ENCODE measurements at places on chromosomes 4 and X.

- no peak for DNase-seq
These were observed 89.4 kb upstream of the NPY2R start for GRCh38 chr4:155119006-155119405.

DNA sequence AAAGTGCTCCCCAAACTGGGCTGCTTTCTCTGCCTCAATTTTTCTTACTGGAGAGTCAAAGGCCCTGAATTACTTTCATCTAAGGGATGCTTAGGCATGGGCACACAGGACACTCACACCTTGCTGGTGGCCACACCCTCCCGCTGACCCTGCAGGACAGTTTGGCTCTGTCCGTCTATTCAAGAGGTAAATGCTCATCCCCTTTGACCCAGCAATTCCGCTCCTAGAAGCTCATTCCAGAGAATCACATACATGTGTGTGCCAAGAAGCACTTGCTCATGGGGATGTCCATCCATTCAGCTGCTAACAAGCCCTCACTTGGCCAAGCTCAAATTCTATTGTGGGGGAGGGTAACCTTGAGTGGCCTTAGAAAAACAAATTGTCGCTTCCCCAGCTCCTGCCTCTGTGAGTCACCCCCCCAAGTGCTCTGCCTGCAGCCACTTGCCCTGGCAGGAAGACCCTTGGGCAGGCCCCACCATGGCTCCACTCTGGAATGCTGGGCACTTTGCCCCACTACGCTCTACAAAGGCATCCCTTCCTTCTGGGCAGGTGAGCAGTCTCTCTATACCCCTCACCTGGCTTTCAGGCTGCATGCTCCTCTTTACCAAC lies 54.5 kb downstream of the HTRA3 start:
- no peak for DNase-seq

DNA sequence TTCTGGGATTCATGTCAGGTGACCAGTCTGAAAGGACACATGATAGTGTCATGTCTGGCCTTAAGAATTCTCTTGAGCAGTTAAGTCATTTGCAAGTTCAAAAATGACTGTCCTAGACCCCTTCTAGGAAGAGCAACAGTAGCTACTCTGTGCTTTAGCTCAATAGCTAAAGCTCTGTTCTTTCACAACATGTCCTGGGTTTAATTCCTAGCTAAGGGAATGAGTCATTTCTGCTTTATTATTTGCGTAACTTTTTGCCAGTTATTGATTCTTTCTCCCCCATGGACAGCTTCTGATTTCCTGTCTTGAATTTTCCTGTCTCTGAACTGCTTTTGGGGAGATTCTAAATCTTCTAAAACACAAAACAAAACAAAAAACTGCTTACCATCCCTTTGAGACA lies 1055.8 kb upstream of the DIAPH2 start:
- no peak for DNase-seq

DNA sequence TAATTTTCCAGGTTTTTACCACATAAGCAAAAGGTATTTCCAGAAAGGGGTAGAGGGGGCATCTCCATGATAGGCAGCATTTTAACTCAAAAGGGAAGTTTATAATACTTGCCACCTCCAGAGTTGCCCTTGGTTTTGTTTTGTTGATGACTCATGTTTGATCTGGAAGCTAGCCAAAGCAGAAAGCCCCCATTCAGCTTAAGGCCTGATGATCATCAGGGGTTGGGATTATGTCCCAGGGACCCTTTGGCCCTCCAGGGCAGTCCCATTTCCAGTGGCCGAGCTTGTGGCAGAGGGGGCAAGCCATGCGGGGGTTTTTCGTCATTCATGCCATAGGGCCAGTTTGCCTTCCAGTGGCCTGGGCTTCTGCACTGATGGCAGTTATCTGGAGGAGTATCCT lies 143.0 kb upstream of the PLAC1 start:
- DNase-seq = no peak

GRCh38 chr4:6391186-6391851 lies 81.1 kb downstream of the PPP2R2C start:
- no peak for DNase-seq

DNA sequence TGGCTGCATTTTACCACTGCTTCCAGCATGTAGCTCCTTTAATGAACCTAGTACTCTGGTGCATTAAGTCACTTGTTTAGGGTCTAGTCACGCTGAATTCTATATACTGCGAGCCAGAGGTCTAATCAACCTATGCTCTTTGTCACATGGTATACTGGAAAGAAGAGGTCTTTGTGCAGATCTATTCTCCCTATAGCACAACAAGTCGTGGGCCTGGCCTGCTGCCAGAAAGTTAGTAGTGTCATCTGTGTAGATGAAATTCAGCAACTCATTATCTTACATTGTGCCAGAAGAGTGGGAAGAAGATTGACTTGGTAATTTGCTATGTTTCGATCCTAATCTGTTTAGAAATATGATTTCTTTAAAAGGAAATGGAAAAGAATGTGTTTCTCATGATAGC lies 80.8 kb downstream of the AWAT2 start:
- no peak for DNase-seq

GRCh38 chr4:34157547-34157946 lies 2086.8 kb downstream of the ARAP2 start:
- DNase-seq = no peak

- DNase-seq = no peak
These were observed 7.4 kb downstream of the GAB1 start for GRCh38 chr4:143344041-143344440.

DNA sequence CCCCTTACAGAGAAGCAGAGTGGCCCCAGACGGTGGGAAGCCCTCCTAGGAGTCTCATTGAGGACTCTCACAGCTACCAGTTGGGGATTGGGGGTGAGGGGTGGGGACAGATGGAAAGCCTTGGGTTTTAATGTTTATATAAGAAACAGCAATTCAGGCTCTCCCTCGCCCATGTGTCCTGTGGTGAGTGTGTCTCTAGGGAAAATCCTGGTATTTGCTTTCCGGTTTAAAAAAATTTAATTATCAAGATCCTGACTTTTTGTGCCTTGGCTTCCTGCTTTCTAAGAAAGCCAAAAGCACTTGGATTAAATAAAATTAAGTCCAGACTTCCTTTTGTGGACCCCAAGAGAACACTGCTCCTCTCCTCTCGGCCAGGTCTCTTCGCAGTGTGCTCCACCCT lies 93.8 kb downstream of the SOWAHB start:
- no peak for DNase-seq

DNA sequence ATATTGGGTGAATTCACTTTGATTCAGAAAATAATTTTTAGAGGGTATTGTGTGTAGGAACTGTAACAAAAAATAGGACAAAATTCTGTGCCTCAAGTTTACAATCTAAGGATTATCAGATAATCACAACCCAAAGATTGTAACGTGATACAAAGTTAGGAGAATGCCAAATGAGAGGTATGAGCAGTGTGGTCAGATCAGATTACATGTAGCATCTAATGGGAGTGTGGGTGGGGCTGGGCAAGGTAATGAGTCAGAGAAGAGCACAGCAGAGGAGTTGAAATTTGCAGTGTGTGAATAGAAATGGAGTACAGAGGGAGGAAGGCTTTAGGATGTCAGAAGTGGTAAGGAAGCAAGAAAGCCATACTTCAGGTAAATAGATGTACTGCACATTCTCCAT lies 103.4 kb upstream of the TEX13A start:
- DNase-seq = peak; percentile 3

- no peak for DNase-seq
These were observed 72.4 kb upstream of the S100G start for GRCh38 chrX:16577483-16578029.

DNA sequence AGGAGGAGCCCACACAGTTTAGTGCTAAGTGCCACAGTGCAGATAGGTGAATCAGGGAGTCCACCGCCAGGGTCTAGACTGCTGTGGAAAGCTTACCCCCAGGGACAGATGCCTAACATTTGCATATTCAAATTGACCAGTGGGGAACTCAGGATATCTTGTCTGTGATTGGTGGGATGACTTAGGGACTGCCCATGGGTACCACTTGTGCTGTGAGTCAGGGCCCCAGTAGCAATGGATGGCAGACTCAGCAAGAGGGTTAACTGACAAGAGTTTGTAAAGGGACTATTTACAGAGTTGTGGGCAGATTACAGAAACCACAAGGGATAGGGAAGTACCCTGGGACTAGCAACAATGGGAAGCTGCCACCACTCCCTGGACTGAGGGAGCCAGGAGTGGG lies 282.1 kb downstream of the BCOR start:
- DNase-seq = peak; percentile 9

DNA sequence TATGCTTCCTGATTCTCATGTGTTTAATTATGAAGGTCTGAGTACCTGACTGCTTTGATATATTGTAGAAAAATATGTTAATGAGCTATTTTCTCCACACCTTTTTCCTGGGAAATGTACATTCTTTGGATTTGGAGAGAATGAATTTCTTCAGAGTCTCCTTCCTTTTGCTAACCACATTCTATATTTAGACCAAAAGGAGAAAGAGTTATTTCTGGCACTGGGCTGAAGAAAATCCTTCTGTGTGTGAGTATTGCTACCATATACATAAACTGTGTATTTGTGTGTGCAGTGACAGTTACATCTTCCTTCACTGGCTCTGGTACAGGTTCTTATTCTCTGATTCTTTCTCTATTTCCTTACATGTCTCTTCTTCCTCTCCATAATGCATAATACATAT lies 44.5 kb upstream of the PGRMC2 start:
- no peak for DNase-seq

- DNase-seq = no peak
These were observed 576.8 kb downstream of the GBA3 start for GRCh38 chr4:23269566-23269965.

- no peak for DNase-seq
These were observed 2.7 kb upstream of the MAML3 start for GRCh38 chr4:140156529-140157171.

- DNase-seq = no peak
These were observed 77.0 kb upstream of the ARMCX2 start for GRCh38 chrX:101736651-101737050.

DNA sequence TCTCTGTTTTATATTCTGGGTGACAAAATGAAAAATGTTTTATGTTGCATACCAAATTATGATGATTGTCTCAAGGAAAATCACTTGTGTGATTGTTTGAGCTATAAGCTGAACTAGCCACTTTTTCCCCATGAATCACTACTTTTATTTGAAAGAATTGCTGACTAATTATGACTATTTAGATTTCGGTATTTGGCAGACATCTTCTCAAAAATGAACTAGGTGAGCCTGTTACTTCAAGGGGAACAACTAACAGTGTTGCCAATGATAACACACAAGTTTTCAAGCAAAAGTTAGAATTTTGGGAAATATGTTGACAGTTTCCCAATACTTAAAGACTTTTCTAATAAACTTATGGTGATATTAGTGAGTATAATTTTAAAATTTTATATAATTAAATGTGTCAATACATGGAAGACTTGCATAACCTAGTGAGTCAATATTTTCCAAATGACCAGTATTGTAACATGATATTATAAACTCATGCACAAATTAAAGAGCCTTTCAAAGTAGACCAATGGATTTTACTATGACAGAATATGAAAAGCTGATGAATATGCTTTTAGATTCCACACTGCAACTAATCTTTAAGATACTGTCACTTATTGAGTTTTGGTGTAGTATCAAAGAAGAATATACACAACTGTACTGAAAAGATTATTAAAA lies 187.7 kb upstream of the GATB start:
- DNase-seq = no peak

DNA sequence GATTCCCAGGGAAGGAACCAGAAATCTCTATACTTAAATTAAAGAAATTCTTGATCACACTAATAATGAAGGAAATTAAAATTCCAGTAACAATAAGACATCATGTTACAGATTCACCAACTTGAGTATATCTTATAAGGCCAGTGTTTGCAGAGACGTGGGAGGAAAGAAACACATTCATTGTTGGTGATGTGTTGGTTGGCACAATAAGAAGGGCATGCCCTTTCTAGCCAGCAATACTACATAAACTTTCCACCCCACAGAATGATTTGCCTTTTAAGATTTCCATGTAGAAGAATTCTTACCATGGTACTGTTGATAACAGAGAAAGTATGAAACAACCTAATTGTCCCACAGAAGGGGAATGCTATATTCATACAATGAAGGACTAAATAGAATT lies 581.5 kb downstream of the STIM2 start:
- no peak for DNase-seq

GRCh38 chr4:176363072-176363471 lies 43.3 kb downstream of the SPCS3 start:
- DNase-seq = no peak

DNA sequence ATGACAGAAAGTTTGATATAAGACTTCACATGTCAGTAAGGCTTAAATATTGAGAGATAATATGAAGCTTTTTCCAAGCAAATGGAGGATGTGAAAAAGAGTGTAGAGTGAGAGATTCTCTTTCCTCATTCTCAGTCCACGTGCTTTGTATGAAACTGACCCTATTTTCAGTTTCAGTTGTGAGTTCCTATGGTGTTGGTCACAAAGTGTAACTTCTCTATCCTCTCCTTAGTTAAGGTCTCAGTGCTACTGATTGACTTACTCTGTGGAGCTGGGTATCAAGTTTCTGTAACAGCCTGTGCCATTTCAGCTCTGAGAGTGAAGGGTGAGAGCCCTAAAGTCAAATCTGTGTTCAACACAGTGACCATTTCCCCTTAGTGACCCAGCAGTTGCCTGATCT lies 277.2 kb downstream of the EPHA5 start:
- DNase-seq = no peak

DNA sequence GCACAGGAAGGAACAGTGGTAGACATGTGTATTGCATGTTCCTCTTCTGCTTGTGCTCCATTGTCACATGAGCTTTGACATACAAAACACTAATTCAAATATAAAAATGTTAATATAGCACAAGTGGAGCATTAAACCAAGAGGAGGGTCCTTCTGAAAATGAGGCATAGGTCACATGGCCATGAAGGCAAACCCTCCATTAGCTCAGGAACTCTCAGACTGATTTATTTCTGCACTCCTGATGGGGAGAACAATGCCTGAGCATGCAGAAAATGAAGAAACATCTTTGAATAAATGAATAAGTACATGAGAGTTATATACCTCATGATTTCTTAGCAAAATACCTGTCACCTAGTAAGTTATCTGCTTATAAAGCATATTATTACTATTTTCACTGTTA lies 769.2 kb upstream of the EPHA5 start:
- no peak for DNase-seq

- no peak for DNase-seq
These were observed 59.0 kb downstream of the PCGF3 start for GRCh38 chr4:764405-765169.

DNA sequence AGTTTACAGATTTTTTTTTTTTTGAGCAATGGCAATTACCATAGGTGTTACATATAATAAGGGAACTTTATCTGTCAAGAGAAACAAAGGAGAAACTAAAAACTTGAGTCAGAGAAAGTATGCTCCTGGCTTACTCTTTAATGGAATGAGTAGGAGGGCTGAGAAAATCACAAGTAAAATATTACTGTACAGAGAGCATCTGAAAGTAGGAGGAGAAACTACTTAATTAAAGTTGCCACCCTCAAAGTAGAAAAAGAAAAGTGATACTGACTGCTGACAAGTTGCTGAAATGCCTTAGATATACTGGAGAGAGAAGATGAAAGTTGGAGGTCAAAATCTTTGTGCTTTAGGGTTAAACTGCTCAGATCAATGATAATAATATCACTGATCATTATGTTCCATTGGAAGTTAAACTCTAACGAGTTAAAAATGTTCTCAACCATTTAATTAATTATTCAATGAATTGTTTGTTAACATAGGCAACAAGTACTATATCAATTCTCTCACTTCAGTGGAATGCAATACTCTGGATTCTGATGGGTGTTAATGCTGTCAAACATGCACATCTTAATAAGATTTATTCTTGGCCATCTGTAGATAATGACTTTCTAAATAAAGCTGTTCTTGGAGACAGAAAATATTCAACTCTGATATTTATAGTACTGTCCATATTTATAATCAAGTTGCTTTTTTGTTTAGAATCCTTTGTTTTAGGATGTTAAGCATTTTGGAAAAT lies 61.2 kb upstream of the CAMK2D start:
- no peak for DNase-seq

- no peak for DNase-seq
These were observed 57.1 kb downstream of the USP9X start for GRCh38 chrX:41142130-41142910.

Data from T1000 (cell line).